ENCODE measurements at places on chromosomes 6 and 20.

- DNase-seq, result no peak
- H3K27ac ChIP-seq, result peak overlapping the region; percentile 99
- no peaks in the 10 kb centered on the region for H3K27me3 ChIP-seq
- H3K4me3 ChIP-seq, result peak overlapping the region; percentile 100
These were observed 949 bp upstream of the ATXN1 start for GRCh38 chr6:16762268-16762549.

DNA sequence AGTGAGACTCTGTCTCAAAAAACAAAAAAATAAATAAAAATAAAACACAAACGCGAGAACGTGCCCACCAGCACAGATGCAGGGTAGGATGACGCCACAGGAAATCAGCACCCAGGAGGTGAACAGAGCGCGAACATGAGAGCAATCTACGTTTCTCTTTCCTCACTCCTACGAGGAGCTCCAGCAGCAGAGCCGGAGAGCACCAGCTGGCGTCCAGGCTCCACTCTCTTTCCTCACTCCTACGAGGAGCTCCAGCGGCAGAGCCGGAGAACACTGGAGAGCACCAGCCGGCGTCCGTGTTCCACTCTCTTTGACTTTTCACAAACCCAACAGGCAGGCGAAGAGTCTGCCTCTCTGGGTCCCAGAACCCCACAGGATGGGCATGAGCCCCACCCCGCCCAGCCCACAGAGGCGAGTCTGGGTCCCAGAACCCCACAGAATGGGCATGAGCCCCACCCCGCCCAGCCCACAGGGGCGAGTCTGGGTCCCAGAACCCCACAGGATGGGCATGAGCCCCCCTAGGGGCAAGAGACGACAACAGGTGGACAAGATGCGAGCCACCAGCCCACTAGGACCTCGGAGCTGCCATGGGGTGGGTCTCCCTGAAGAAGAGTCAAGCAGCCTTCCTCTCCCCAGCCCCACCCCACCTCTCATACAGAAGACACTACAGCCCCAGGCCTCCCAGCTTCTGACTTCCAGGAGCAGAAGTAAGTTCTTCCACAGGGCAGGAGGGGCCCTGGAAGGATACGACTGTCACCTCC, 20.2 kb downstream of the ZBTB46 start:
- no peak overlapping the region for H3K27ac ChIP-seq
- H3K4me1 ChIP-seq, result no peaks in the 10 kb centered on the region
- H3K4me3 ChIP-seq, result no peak overlapping the region
- H3K36me3 ChIP-seq, result no peaks in the 10 kb centered on the region
- H3K27me3 ChIP-seq, result no peaks in the 10 kb centered on the region
- DNase-seq, result no peak

GRCh38 chr6:20686142-20686541, 151.9 kb downstream of the CDKAL1 start:
- no peak for DNase-seq
- H3K27ac ChIP-seq, result no peak overlapping the region
- H3K36me3 ChIP-seq, result peaks cover 27% of the 10 kb centered on the region
- H3K4me3 ChIP-seq, result no peak overlapping the region
- H3K4me1 ChIP-seq, result peaks cover 43% of the 10 kb centered on the region

- DNase-seq, result no peak
- peaks cover 20% of the 10 kb centered on the region for H3K36me3 ChIP-seq
- peaks cover 9% of the 10 kb centered on the region for H3K4me1 ChIP-seq
- no peaks in the 10 kb centered on the region for H3K27me3 ChIP-seq
- H3K27ac ChIP-seq, result no peak overlapping the region
These were observed 6.5 kb upstream of the UCKL1 start for GRCh38 chr20:63962426-63963347.

- peaks cover 48% of the 10 kb centered on the region for H3K36me3 ChIP-seq
- no peaks in the 10 kb centered on the region for H3K27me3 ChIP-seq
- DNase-seq, result no peak
- H3K4me1 ChIP-seq, result peaks cover 58% of the 10 kb centered on the region
- no peak overlapping the region for H3K4me3 ChIP-seq
- peak overlapping the region; percentile 68 for H3K27ac ChIP-seq
These were observed 2.4 kb upstream of the SYTL3 start for GRCh38 chr6:158647501-158647900.

- H3K36me3 ChIP-seq, result no peaks in the 10 kb centered on the region
- peaks cover 3% of the 10 kb centered on the region for H3K4me1 ChIP-seq
- peaks cover 34% of the 10 kb centered on the region for H3K27me3 ChIP-seq
These were observed 34.6 kb upstream of the ADGRF1 start for GRCh38 chr6:47076422-47077344.

DNA sequence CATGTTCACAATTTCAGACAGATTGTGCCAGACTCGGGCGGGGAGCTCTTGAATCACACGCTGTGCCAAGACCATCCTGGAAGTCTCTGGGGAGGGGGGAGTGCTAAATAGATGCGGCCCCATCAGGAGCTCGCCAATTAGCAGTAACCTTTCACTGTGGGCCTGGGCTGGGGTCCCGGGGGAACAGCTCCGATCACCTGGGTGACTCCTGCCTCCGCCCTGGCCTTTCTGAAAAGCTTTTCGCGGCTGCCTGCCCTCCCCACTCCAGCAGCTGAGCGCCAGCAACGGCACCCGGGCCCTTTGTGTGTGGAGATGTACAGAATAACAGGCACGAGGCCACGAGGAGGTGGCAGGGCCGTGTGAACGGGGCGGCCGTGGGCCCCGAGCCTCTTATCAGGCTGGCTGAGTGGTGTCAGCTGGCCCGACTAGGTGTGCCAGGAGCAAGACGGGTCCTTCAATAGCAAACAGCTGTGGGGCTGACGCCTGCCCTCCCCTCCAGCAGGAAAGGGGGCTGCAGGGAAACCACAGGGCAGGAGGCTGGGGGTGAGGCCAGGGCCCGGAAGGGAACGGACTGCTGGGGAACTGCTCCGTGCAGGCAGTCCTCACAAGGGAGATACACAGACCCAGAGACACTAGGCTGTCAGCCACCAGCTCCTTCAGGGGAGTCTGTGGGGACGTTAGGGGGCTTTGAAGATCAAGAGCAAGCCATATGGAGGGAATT, 56.8 kb downstream of the NOL4L start:
- peaks cover 84% of the 10 kb centered on the region for H3K4me1 ChIP-seq
- no peak for DNase-seq
- H3K27me3 ChIP-seq, result no peaks in the 10 kb centered on the region
- peaks cover 15% of the 10 kb centered on the region for H3K36me3 ChIP-seq
- peak overlapping the region; percentile 96 for H3K27ac ChIP-seq

GRCh38 chr20:60187683-60188082, 229.5 kb downstream of the CDH26 start:
- no peak for DNase-seq
- no peaks in the 10 kb centered on the region for H3K27me3 ChIP-seq
- H3K36me3 ChIP-seq, result peaks cover 5% of the 10 kb centered on the region
- no peak overlapping the region for H3K4me3 ChIP-seq

All from activated naive CD8-positive, alpha-beta T cell treated with anti-CD3 and anti-CD28 coated beads for 36 hours (primary cell).